ENCODE measurements at places on chromosomes 12 and 14. TPM values are rescaled to one million over a fixed set of nuclear protein-coding genes. Genes with fewer than 3 reads are reported as not detected.

DNA sequence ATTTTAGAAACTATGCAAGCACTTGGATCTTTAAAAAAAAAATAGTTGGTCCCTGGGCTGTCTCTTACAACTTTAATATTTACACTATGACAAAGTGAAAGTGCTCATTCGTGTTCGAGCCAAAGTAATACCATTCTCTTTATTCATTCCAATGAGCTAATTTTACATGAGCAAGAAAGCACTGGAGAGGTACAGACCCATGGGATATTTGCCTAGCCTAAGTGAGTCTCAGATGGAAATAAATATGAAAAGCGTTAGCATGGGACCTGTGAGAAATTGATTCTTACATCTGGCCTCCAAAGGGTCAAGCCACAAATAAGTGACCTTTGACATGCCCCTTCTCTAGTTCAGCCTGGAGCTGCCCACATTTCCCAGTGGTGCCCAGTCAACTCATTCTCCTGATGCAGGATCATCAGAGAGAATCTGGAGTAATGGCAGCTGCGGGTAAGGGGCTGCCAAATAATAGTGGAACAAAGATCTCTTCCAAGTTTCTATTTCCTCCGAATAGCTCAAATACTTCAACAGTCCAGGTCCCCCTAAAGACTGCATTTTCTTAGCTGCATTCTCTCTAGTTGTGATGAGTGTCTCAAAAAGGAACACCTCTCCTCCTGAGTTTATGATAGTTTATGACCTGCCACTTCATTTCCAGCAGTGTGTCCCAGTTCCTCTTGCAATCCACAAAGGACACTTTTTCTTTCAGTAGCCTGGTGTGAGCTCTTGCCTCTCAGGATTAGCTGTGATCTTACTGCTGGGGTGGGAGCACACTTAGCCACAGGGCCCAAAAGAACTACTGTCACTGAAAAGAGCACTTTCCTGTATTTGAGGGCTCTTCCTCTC lies 208.2 kb downstream of the DAD1 start:
- no peak overlapping the region for H3K4me3 ChIP-seq
- H3K36me3 ChIP-seq = no peaks in the 10 kb centered on the region
- peaks cover 24% of the 10 kb centered on the region for H3K27me3 ChIP-seq
- no peak overlapping the region for H3K27ac ChIP-seq
- no peak for DNase-seq
- no peaks in the 10 kb centered on the region for H3K4me1 ChIP-seq

GRCh38 chr12:38892087-38892786 lies 13.2 kb downstream of the CPNE8 start:
- H3K4me1 ChIP-seq = no peaks in the 10 kb centered on the region
- no peak for DNase-seq
- no peak overlapping the region for H3K4me3 ChIP-seq
- H3K27me3 ChIP-seq = no peaks in the 10 kb centered on the region

- H3K27me3 ChIP-seq = no peaks in the 10 kb centered on the region
- no peaks in the 10 kb centered on the region for H3K4me1 ChIP-seq
- H3K27ac ChIP-seq = no peak overlapping the region
- no peaks in the 10 kb centered on the region for H3K36me3 ChIP-seq
- DNase-seq = no peak
- no peak overlapping the region for H3K4me3 ChIP-seq
Measured at GRCh38 chr12:102504280-102504679, 23.9 kb upstream of the IGF1 start.

GRCh38 chr12:39935275-39935674 lies 170.6 kb downstream of the SLC2A13 start:
- no peaks in the 10 kb centered on the region for H3K4me1 ChIP-seq
- H3K27me3 ChIP-seq = no peaks in the 10 kb centered on the region
- peak; percentile 22 for DNase-seq

GRCh38 chr12:64903479-64904152 lies 79.2 kb downstream of the TBC1D30 start:
- no peaks in the 10 kb centered on the region for H3K36me3 ChIP-seq
- no peak overlapping the region for H3K27ac ChIP-seq
- H3K4me1 ChIP-seq = no peaks in the 10 kb centered on the region
- no peak overlapping the region for H3K4me3 ChIP-seq
- H3K27me3 ChIP-seq = no peaks in the 10 kb centered on the region

DNA sequence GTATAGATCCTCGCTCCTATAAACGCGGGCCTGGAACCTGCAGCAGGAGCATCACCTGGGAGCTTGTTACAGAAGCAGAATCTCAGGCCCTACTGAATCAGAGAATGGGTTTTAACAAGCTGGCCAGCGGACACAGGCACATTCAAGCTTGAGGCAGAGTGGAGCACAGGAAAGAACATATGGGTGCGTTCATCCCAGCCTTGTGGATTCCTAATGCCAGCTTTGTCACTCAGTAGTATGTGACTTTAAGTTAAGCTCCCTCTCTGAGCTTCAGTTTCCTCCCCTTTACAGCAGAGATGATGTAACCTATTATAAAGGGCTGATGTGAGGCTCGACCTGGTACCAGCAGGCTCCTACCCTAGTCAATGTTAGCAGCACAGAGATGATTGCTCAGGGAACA lies 204.9 kb downstream of the ZFP36L1 start:
- no peaks in the 10 kb centered on the region for H3K36me3 ChIP-seq
- H3K27me3 ChIP-seq = no peaks in the 10 kb centered on the region
- no peak overlapping the region for H3K27ac ChIP-seq

GRCh38 chr12:124109760-124110159 lies 136.7 kb downstream of the ZNF664 start:
- H3K27me3 ChIP-seq = no peaks in the 10 kb centered on the region
- H3K36me3 ChIP-seq = no peaks in the 10 kb centered on the region
- H3K27ac ChIP-seq = peak overlapping the region; percentile 91
- H3K4me3 ChIP-seq = no peak overlapping the region
- peaks cover 20% of the 10 kb centered on the region for H3K4me1 ChIP-seq
- peak; percentile 85 for DNase-seq

DNA sequence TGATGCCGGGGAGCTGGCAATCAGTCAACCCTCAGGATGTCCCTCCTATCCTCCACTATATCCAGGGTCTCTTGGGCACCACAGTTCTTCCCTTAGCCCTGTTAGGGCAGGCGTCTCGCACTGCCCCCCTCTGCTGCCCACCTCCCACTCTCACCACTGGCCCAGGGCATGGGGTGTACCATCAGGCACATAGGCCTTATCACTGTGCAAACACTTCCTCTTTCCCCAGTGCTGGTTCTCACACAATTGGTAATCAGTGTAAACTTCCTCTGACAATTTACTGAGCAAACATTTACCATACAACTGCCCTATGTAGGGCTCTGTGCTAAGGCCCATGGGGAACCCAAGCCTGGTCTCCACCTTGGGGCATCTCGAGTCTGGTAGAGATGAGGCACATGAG lies 20.1 kb upstream of the TMED10 start:
- peak; percentile 65 for DNase-seq
- no peaks in the 10 kb centered on the region for H3K27me3 ChIP-seq
- no peak overlapping the region for H3K27ac ChIP-seq
- no peaks in the 10 kb centered on the region for H3K36me3 ChIP-seq
- H3K4me1 ChIP-seq = peaks cover 10% of the 10 kb centered on the region
- no peak overlapping the region for H3K4me3 ChIP-seq

DNA sequence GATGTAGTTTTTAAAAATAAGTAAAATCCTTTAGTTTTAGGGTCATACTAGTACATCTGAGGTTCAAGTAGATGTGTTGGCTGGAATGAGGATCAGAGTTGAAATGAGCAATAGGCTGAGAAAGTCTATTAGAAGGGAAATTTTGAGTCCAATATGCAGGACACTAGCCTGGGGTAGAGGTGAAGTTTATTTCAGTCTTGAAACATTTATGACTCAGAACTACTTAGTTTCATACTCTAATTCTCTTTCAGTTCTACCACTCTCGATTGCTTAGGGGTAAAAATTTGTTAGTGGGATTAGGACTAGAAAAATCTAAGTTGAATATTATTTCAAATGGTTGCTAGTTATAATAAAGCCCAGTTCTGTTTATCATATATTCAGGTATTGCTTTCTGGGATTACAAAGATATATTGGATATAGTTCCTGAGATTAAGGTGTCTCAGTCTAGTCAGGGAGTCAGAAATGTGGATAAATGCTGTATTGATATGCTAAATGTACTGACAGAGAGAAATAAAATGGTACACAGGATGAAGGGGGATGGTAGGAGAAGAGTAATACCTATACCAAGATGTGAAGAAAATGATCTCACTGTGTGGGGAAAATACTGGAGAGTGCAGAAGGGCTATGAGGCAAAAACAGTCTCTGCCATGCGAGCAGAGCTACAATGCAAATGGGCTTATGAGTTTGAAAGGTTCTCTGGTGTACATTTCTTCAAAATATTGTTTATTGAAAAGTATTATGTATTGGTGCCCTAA lies 395.8 kb upstream of the FBXO33 start:
- H3K27me3 ChIP-seq = no peaks in the 10 kb centered on the region
- no peaks in the 10 kb centered on the region for H3K4me1 ChIP-seq
- H3K4me3 ChIP-seq = no peak overlapping the region
- no peak for DNase-seq

- no peaks in the 10 kb centered on the region for H3K4me1 ChIP-seq
- H3K27me3 ChIP-seq = no peaks in the 10 kb centered on the region
- no peak for DNase-seq
- H3K4me3 ChIP-seq = no peak overlapping the region
- H3K27ac ChIP-seq = no peak overlapping the region
Measured at GRCh38 chr12:99680276-99680675, 32.7 kb downstream of the GARIN6 start.

DNA sequence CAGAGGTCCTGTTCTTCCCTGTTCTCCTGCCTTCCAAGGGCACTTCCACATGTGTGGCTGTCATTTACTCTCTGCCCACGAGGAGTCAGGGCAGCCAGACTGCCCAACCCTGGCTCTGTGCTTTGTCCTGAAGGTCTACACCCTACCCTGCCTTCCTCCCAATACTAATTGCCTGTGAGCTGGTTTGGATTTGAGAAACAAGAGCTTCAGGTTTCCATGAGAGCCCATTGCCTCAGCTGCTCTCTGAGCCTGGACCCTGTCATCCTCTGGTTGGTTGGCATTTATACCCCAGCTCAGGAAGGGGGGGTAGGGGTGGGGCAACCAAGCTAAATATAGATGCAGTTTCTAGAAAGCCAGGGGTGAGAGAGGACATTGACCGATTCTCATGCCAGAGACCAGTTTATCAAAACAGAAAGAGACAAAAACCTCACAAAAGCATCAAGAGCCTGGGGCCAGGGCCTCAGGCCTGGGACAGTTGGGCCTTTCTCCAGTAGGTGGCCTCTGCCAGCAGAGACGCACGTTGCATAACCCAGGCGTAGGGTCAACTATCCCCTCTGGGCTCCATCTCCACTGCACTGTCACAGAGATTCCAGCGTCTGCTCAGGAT lies 34.5 kb downstream of the VDR start:
- no peak for DNase-seq
- H3K27me3 ChIP-seq = no peaks in the 10 kb centered on the region
- H3K27ac ChIP-seq = no peak overlapping the region
- H3K36me3 ChIP-seq = no peaks in the 10 kb centered on the region
- H3K4me1 ChIP-seq = peaks cover 6% of the 10 kb centered on the region

GRCh38 chr12:76348079-76348901 lies at the start of gene BBS10:
Gene BBS10, minus strand, starts transcription at chr12:76348415. Its CDS starts 57 bp downstream, at chr12:76348358.
- no peaks in the 10 kb centered on the region for H3K27me3 ChIP-seq
- H3K4me3 ChIP-seq = peak within 1 kb of the TSS; percentile 82
- no peaks in the 10 kb centered on the region for H3K36me3 ChIP-seq
- H3K27ac ChIP-seq = peak within 1 kb of the TSS; percentile 44
- peak; percentile 90 for DNase-seq

DNA sequence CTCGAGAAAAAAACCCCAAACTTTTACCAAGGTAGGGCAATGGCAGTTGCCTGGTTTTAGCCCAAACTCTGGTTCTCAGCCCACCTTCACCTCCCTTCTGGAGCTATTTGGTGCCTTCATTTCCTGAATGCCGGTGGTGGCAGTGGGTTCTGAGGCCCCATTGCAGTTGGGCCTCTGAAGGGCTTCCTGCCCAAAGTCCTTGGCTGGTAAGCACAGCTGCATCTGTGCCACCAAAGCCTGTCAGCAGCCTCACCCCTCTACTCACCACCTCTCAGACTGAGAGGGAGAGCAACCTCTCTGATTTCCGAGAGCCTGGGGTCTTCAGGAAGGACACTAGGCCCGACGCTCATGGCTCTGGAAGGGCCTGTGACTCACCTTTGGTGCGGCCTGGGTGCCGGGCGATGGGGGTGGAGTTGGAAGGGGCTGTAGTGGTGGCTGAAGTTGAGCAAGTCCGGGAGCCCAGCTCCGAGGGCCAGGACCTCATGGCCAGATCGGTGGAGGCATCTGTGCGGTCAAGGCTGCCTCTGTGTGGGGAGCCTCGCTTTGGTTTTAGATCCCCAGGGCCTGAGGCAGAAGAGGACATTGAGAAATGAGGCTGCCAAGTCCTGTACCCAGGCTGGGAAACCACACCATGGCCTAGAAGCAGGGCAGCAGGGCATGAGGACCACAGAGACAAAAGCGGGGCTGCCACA lies 38.6 kb upstream of the GPR68 start:
- H3K27ac ChIP-seq = no peak overlapping the region
- H3K4me3 ChIP-seq = no peak overlapping the region
- DNase-seq = no peak
- H3K4me1 ChIP-seq = no peaks in the 10 kb centered on the region
- no peaks in the 10 kb centered on the region for H3K27me3 ChIP-seq
- peaks cover 7% of the 10 kb centered on the region for H3K36me3 ChIP-seq

GRCh38 chr12:48336564-48336963 lies 14.2 kb downstream of the ZNF641 start:
- H3K27me3 ChIP-seq = peaks cover 3% of the 10 kb centered on the region
- no peak for DNase-seq
- no peak overlapping the region for H3K4me3 ChIP-seq
- no peak overlapping the region for H3K27ac ChIP-seq
- no peaks in the 10 kb centered on the region for H3K36me3 ChIP-seq
- H3K4me1 ChIP-seq = no peaks in the 10 kb centered on the region

GRCh38 chr12:121187501-121187900 lies 22.4 kb upstream of the P2RX4 start:
- no peaks in the 10 kb centered on the region for H3K36me3 ChIP-seq
- H3K4me1 ChIP-seq = peaks cover 49% of the 10 kb centered on the region
- H3K27me3 ChIP-seq = no peaks in the 10 kb centered on the region
- no peak overlapping the region for H3K4me3 ChIP-seq

DNA sequence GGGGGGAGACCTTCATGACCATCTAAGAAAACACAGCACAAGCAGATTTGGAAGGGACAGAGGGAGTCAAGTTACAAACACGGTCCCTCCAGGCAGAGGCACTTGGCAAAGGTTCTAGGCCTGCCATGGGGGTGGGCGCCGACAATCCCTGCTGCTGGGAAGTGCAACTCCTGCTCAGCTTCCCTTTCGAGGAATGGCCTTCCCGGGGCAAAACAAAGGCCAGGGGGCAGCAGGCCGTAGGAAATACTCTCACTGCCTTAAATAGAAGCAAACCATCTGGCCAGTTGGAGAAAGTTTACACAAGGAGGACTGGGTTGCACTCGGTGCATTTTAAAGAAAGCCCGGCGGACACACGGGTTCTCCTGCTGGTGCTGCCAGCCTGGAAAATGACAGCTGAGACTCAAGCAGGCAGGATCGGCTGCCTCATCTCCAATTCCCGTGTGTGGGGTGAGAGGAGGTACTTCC lies 65.8 kb downstream of the ITPK1 start:
- no peaks in the 10 kb centered on the region for H3K27me3 ChIP-seq
- peaks cover 29% of the 10 kb centered on the region for H3K4me1 ChIP-seq
- H3K4me3 ChIP-seq = no peak overlapping the region
- DNase-seq = peak; percentile 82
- no peak overlapping the region for H3K27ac ChIP-seq

- H3K27me3 ChIP-seq = no peaks in the 10 kb centered on the region
- DNase-seq = peak; percentile 89
- peak overlapping the region; percentile 99 for H3K27ac ChIP-seq
Measured at GRCh38 chr12:96422192-96422591, 22.0 kb upstream of the CDK17 start.

GRCh38 chr12:107400686-107401447 lies 284.7 kb upstream of the PWP1 start:
- DNase-seq = no peak
- no peaks in the 10 kb centered on the region for H3K36me3 ChIP-seq
- H3K27ac ChIP-seq = no peak overlapping the region
- H3K4me3 ChIP-seq = no peak overlapping the region

The LTBP2 gene
- 264 TPM for total RNA-seq

The ZNF410 gene
- 45.0 TPM for total RNA-seq

The ADCY6 gene
- total RNA-seq = 46.2 TPM

The FBXO21 gene
- total RNA-seq = 41.7 TPM

All from endothelial cell of umbilical vein (primary cell).